ENCODE measurements at places on chromosomes 3 and 15.

GRCh38 chr3:49015072-49015471, 3.3 kb downstream of the DALRD3 start:
- no peak for DNase-seq

GRCh38 chr3:8212794-8213193, 288.8 kb upstream of the LMCD1 start:
- DNase-seq: no peak

GRCh38 chr15:48946074-48946839, 17.5 kb downstream of the SHC4 start:
- no peak for DNase-seq

- no peak for DNase-seq
Observed at GRCh38 chr15:33375236-33375635, 64.5 kb downstream of the RYR3 start.

GRCh38 chr3:13141183-13141582, 68.0 kb upstream of the IQSEC1 start:
- no peak for DNase-seq

DNA sequence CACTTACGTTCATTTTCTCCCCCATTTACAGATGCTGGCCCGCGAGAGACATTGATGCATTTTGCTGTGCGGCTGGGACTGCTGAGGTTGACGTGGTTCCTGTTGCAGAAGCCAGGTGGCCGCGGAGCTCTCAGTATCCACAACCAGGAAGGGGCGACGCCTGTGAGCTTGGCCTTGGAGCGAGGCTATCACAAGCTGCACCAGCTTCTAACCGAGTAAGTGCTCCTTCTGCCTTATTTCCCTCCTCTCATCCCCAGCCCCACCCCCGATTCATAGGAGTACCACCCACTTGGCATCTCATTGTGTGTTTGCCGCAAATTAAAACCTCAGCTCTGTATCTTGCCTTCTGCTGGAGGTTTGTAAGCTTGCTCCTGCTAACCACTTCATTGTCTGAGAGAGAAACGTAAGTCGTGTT, 163.3 kb downstream of the AKAP13 start:
- no peak for DNase-seq

- DNase-seq: no peak
Observed at GRCh38 chr3:9862391-9863057, 17.5 kb downstream of the CIDEC start.

DNA sequence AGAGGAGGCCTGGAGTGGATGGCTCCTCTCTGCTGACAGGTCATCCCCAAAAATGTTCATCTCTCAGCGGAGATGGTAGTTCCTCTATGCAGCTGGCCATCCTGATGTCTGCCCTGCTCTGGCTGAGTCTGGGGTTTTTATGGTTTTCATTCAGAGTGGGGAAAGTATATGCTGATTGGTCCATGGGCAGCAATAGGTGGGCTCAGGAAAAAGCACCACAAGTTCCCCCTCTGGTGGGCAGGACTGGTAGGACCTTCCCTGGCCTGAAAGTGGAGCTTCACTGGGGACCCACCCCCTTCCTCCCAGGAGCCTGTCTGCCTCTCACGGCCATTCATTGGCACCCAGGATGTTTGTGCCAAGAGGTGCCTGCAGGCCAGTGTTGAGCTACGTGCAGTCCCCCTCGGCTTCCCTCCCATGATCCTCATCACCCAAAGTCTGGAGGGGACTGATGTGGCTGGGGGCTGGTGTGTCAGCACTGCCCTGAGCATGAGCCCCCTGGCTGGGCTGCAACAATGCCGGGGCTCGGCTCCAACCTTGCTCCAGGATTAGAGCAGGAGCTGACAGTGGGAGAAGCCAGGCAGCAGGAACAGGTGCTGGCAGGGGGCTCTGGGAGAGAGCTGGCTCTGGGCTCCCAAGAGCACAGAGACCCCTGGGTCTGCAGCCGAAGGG, 13.1 kb upstream of the BLOC1S6 start:
- DNase-seq: no peak

GRCh38 chr3:119098619-119099222, 47.2 kb upstream of the TEX55 start:
- no peak for DNase-seq

GRCh38 chr15:63504979-63505841, 817 bp downstream of the USP3 start:
- peak; percentile 10 for DNase-seq

- DNase-seq: no peak
Observed at GRCh38 chr15:67142767-67143100, 77.3 kb downstream of the SMAD3 start.

- no peak for DNase-seq
Observed at GRCh38 chr15:65723876-65724275, 68.2 kb downstream of the DENND4A start.

DNA sequence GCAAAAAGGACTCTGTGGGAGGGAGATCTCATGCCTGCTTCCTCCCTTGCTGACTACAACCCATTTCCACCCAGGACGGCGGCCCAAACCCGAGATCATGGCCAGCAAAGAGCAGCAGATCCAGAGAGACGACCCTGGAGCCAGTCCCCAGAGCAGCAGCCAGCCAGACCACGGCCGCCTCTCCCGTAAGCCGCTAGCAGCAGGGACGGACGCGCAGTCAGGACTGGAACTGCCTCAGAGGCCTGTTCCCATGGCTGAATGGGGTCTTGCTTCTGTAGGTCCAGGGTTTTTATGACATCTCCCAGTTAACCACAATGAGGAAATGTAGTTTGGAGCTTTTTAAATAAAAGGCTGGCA, 67.2 kb downstream of the BOC start:
- DNase-seq: no peak

DNA sequence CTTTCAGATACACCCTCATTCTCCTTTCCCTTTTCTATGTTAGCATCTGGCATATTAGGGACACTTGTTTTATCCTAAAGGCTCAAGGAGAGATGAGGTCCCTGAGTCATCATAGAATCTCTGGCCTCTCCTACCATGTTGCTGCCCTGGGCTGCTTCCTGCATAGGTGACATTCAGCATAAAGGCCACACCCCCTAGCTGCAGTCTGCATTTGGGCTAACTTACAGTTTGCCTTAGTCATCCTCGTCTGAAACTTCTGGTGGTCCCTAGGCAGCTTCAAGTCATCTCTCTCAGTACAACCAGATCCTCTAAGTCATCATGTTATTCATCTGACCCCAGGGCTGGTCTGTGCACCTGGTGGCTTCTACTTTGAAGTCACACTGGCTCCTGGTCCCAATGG, 982.7 kb upstream of the NR2F2 start:
- DNase-seq: no peak

DNA sequence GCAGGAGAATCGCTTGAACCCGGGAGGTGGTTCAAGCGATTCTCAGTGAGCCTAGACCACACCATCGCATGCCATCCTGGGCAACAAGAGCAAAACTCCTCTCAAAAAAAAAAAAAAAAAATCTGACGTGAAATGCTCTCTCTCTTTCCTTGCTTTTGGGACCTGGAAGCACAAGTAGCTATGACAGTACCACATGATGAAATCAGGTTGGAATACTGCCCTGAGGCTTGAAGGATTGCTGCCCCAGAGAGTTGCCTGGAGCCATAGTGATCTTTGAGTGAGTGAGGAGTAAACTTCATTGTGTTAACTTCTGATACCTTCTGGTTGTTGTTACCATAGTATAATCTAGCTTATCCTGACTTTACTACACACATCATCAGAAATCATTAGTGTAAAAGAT, 23.3 kb downstream of the AKAP13 start:
- DNase-seq: no peak

GRCh38 chr3:29536016-29536758, 255.3 kb downstream of the RBMS3 start:
- no peak for DNase-seq

- no peak for DNase-seq
Observed at GRCh38 chr3:184746131-184747120, 34.6 kb upstream of the MAGEF1 start.

DNA sequence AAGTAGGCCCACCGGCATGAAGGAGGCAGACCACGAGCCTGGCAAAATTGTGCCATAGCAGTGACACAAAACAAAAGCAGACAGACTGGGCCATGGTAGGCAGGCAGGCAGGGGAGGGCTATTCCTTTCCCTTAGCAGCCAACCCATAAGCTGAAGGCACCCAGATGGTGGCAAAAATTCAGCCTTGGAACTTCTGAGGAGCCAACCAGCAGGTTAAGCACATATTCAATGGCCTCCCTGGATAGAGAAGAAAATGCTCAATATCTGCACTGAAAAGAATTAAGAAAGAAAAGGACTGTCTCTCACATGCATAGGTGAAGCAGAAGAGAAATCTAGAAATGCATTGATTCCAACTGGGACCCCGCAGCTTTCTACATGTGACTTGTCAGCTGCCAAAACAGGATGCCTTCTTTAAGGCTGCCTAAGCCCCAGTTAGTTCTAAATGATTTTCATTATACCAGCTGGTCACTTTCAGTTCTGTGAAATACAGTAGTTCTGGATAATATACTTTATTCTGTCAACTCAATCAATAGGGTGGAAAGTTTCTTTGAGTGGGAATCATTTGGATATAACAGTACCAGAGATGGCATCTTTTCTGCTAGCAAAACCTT, 2.7 kb downstream of the PRICKLE2 start:
- DNase-seq: no peak

- no peak for DNase-seq
Observed at GRCh38 chr3:126529585-126530170, 5.7 kb downstream of the CHST13 start.

DNA sequence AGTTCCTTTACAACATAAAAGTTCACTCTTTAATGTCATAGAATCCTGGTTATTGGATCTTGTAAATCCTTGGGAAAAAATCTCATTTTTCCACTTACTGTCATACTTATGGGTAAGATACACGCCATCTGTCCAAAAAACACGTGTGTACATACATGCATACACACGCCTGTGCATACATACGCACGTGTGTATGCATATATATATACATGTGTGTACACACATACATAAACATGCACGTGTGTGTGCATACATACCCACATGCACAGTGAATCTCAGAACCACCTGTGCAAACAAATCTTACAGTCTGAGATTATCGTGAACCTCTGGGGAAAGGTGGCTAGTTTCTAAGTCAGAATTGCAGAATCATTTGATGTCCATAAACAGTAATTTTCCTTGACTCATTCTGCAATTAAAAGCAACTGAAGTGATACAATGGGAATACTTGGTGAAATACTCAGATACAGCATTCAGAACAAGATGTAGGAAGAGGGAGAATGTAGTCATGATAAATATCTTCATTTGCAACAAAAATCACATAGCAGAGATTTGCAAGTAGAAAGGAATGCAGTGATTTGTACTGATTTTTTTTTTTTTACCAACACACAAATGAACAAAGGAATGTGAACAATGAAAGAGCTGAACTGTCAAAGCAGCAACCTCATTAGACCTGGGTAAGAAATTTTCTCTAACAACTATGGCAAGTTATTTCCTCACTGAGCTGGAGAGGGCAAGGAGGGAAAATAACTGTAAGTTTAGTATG, 160.6 kb upstream of the POU1F1 start:
- no peak for DNase-seq

DNA sequence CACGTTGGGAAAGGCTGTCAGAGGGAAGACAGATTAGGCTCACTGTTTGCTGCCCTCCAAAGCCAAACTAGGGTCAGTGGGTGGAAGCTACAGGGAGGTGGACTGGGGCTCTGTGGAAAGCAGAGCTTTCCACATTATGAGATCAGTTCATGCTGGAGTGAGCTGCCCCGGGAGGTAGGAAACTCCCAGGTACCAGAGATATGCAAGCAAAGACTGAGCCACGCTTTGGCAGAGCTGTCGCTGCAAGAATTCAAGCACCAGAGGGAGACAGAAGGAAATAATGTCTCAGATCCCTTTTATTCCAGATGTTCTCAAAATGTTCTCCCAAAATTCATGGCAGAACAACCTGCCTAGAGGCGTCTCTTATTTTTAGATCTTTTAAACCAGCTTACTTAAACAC, 286.6 kb downstream of the WDR72 start:
- DNase-seq: no peak

GRCh38 chr15:61655881-61656280, 404.4 kb downstream of the VPS13C start:
- no peak for DNase-seq

GRCh38 chr15:29822684-29823459, 604 bp upstream of the TJP1 start:
- no peak for DNase-seq

- no peak for DNase-seq
Observed at GRCh38 chr3:29486096-29486495, 205.2 kb downstream of the RBMS3 start.

DNA sequence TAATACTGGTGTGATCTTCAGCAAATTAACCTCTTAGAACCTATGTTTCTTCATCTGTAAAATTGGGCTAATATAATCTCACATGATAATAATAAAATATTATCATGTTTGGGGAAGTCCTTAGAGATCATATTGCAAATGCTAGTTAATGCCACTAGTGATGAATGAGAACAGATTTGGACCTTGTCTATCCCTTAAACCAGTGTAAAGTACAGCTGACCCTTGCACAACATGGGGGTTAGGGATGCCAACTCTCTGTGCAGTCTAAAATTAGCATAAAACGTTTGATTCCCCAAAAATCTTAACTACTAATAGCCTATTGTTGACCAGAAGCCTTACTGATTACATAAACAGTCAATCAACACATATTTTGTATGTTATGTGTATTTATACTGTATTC, 141.2 kb downstream of the B3GALNT1 start:
- DNase-seq: no peak
